Dermis blood vessel endothelial cell (primary cell): ENCODE measurements at places on chromosomes 3 and 15. TPM values are rescaled to one million over a fixed set of nuclear protein-coding genes. Genes with fewer than 3 reads are reported as not detected.

Gene IL5RA
- not detected in 2 replicates for total RNA-seq

Gene APBA2
- total RNA-seq = 18.5 and 24.1 TPM in 2 replicates

Gene TMEM108
- total RNA-seq = 0.17 and 0.23 TPM in 2 replicates

Gene HRG
- total RNA-seq = not detected in 2 replicates

DNA sequence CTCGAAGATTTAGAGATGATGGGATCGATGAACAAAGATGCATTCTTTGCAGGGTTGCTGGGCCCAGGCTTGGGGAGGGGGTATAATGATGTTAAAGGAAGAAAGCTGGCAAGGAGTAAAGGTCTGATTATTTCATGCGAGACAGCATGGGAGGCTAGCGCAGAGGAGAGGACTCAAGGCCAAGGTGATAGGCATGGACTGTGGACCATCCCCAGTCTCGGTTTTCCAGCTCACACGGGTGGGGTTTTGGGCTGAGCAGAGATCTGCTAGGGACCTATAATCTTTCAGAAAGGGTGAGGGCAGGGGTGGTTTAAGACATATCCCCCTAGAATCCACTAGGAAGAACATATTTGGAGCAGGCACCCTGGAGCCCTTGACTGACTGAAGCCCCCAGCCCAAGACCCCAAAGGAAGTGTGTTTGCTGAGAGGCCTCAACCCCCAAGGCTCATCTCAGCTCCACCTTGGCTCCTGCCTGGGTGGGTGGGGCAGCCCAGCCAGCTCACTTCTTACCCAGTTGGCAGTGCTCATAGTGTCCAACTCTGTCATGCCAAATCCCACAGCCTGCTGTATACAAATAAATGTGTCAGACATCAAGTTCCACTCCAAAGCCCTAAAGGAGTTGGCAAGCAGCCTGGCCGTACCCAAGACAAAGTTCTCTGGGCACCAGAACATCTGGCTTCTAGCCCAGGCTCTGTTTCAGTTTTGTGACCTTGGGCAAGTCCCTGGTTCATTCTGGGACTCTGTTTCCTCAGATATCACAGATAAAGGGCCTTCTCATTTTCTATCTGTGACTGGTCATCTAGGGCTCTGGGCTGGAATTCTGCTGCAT, 17.9 kb downstream of the ACSBG1 start:
- no peak for DNase-seq

DNA sequence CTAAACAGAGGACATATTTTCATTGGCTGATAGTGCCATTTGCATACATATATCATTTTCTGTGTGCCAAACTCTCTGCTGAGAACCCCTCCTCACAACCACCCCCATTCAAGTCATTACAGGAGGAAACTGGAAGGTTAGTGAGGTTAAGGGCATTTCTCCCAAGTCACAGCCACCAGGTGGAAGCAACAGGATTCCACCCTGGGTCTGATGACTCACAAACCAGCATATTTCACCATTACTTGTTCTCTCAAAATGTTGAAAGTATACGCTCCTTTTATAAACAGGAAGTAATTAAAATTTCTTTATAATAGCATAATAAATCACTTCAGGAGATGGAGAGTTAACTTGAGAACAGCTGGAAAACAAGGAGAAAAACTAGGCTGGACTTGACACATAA, 398.6 kb upstream of the WNT5A start:
- DNase-seq = no peak

DNA sequence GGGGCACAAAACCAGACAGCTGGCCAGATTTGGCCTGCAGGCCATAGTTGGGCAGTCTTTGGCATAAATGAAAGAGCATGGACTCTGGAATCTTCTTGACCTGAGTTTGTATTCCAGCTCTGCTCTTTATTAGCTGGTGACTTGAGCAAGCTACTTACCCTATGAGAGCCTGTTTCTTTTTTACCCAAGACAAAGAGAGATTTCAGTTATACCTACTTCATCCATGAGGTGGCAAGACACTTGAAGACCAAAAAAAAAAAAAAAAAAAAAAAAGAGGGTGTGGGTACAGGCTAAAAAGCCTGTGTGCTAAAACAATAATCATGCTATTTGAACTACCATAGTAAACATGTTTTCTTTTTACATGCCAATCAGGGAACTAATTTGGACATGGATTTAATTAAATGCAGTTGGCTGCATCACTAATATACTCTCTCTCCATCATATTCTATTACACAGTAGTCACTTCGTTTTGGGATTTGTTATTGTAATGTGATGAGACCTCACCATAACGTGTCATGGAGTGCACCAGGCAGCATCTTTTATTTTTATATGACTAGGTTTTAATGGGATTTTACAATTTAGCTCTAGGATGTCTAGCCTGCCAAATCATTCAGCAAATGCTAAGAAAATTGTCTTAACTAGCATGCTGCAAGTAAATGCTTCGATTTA, 109.2 kb upstream of the FHIT start:
- no peak for DNase-seq

DNA sequence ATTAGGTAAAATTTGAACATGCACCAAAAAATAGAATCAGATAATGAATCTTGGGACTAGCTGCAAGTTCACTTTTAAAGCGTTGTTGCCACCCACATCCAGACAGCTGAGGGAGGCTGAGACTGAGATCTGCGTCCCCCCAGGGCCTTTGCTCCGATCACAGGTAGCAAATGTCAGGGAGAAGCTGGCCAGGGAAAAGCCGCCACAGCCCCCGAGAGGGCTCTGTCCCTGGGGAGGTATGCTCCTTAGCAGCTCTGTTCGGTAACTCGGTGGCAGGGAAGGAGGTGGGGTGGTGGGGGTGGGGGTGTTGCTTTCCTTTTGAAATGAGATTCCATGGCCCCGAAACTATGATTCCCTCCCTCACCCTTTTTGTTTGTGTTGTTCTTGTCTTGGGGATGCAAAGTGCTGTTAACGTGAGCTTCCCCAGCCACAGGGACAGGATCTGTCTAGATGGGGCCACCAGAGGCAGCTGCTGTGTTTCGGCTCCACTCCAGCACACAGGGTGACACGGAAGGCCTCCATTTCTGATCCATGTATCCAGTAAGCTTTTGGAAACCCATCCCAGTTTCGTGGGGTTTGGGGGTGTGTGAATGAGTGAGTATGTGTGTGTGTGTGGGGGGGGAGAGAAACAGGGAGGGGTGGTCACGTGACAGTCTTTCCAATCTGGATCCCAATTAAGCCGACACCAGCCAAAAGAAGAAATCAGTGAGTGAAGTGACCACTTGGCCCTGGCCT, 1.1 kb upstream of the MINAR1 start:
- DNase-seq = no peak

- no peak for DNase-seq
Observed at GRCh38 chr3:193660698-193661411, 67.8 kb downstream of the OPA1 start.

GRCh38 chr3:49324768-49325167, 15.1 kb downstream of the USP4 start:
- DNase-seq = no peak

- DNase-seq = no peak
Observed at GRCh38 chr15:93943586-93943985, 287.8 kb upstream of the MCTP2 start.

- no peak for DNase-seq
Observed at GRCh38 chr3:119626196-119626595, 28.5 kb downstream of the PLA1A start.

- DNase-seq = peak; percentile 92
Observed at GRCh38 chr3:45011756-45012508, 14.2 kb upstream of the CLEC3B start.

- DNase-seq = no peak
Observed at GRCh38 chr3:72157748-72158638, 373.0 kb upstream of the PROK2 start.

DNA sequence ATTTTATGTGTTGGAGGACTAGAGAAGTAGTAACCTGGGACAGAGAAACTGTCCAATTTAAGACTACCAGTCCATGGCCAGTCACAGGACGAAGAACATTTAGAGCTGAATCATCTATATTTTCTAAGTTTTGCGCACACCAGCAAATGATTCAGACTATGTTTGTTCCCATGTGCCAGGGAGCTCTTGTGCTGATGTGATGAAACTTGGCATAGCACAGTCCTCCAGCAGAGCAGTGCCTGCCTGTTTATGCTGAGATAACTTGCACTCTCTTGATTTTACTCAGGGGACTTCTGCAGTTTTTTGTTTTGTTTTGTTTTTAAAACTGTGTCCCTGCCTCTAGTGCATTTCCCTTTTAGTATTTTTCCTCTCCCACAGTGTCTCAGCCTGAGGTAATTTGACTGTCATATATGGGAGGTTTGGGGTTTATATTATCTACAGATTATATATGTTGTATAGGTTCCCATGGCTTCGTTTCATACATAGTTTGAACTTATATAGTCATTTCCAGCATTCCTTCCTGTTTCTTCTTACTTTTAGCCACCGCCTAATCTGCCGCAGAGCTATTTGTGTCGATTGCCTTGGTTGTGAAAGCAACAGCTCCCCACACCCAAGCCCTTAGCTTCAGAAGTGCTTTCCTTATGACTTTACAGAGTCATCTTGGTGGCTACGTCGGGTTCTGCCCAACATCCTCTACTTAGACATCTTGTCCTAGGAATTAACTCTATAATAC, 45.5 kb downstream of the PPM1L start:
- DNase-seq = no peak

DNA sequence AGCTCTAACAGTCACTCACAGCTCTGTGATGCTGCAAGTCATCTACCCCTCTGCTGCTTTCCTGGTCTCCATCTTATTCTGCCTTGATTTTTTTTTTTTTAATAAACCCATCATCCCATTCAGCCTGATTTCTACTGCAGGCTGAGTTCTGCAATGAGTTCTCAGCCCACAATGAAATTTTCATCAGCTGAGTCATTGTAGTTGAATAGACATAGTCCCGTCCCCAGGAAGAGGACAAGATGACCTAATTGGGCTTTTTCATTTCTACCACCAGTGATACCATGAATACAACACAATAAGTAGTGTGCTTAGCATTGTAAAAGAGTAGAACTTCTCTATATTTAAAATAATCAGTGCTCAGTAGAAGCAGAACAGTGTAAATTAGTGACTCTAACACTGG, 59.3 kb downstream of the C3orf85 start:
- no peak for DNase-seq
